ENCODE measurements at places on chromosomes 6 and 20. TPM values are rescaled to one million over a fixed set of nuclear protein-coding genes. Genes with fewer than 3 reads are reported as not detected.

DNA sequence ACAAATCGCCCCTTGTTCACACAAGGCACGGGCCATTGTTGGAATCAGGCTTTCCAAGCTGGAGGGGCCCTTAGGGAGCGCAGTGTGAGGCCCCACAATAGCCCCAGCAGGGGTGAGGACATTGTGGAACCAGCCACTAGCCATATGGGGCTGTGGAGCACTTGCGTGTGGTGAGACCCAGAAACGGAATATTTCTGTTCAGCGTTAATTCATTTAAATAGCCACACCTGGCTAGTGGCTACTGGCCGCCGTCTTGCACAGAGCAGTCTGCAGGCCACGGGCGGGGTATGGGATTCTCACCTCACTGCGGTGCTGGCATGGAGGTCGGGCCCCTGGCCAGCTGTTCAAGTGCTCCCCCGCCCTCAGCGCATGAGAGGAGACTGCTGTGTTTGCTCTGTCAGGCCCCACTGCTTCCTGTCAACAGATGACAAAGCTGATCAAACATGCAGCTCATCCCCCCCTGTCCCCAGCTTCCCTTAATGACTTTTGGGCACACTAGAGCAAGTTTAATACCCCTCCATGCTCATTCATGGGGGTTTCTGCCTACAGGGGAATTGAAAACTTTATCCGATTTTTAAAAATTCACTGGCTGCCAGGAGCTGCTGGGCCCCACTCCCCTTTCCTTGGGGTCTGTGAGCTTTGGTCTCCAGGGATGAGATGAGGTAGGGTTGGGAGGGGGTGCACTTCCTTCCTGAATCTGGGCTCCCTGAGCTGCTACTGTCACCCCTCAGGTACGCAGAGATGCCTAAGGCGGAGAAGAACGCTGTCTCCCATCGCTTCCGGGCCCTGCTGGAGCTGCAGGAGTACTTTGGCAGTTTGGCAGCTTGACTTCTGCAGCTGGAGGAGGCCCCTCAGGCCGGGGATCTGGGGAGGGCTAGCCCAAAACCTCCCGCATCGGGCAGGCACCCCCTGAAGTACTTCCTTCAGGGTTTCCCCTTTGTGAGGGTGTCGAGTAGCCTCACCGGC, 13.6 kb downstream of the ITPA start:
- no peak for DNase-seq

- no peak for DNase-seq
Observed at GRCh38 chr6:147040121-147040910, 163.9 kb upstream of the STXBP5 start.

DNA sequence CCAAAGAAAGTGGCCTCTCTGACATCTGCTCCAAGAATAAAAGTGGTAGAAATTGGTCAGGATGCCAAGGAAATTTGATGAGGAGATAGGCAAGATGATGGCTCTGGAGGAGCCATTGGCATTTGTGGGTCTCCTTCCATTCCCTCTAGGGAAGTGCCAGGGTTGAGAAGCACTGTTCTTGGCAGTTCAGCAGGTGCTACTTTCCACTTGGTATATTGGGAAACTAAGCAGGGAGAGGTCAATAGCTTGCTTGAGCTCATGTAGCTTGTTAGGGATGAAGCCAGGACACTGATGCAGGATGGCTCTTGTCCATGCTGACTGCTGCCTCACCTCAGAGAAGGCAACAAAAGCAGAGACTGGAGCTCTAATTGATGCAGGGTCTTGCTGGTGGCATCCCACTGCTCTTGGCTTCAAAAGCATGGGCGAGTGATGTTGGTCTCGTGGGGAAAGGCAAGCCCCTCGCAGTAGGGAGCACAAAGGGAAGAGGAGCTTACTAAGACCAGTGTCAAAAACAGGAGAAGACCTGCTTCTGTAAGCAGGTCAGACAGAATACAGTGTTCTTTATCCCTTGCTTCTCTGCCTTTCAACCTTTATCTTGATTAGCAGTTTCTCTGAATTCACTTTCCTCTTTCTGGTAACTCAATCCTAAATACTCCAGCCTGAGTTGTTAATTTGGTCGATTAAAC, 73.1 kb upstream of the RIPOR2 start:
- no peak for DNase-seq

DNA sequence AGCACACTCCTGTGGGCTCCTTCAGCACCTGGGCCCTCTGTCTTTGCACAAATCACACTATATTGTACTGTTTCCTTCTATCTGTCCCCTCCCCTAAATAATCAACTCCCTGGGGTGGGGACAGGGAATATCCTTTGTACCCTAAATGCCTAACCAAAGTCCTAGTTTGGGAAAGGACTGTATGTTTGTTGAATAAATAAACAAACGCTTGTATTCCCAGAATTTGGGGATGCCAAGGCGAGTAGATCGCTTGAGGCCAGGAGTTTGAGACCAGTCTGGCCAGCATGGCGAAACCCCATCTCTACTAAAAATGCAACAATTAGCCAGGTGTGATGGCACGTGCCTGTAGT, 322.7 kb downstream of the SYNE1 start:
- no peak for DNase-seq

GRCh38 chr20:1718604-1719384, 61.2 kb upstream of the SIRPG start:
- no peak for DNase-seq

The CEP85L gene
- polyA plus RNA-seq: 7.6 TPM

Measured in left renal cortex interstitium (tissue), 4 donors.